ENCODE measurements at places on chromosomes 4 and X.

GRCh38 chrX:3428792-3429191 lies 82.3 kb upstream of the MXRA5 start:
- no peak for DNase-seq

DNA sequence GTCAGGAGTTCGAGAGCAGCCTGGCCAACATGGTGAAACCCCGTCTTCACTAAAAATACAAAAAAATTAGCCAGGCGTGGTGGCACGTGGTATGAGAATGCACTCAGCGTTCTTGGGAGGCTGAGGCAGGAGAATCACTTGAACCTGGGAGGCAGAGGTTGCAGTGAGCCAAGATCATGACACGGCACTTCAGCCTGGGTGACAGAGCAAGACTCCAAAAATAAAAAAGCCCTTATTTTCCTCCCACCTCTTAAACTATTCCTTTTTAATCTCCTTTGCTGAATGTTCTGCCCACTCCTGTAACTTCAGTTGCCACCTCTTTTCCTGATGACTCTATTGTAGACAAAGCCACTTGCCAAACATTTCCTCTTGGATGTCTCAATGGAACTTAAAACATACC lies 72.6 kb downstream of the TAF1 start:
- DNase-seq = no peak

DNA sequence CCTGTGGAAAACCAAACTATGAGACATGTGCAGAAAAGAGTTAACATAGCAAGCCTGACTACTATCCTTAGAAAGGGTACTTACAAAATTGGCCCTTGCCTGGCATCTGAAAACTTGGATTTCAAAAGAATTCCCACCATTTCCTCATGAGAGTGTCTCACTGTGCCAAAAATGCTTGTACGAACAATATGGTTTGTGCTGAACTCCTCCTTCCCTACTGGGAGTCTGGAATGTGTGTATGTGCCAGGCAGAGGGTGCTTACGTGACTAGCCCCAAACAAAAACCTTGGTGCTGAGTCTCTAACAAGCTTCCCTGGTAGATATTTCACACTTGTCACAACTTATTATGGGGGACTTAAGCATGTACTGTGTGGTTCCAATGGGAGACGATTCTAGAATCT lies 81.7 kb upstream of the GIMD1 start:
- DNase-seq = no peak

DNA sequence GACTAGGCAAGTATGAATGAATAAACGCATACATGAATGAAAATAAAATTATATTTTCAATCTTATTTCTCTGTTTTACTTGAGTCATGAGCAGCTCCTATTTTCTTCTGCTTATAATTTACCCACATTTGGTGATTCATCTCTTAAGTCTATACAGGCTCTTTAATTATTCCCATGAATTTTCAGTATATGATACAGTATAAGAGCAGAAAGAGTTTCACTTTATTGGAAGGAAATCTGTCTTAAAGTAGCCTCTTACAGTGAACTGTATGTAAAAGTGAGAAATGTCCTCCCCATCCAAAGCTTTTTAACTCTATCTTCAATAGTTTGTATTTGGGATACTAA lies 50.8 kb downstream of the TMEM165 start:
- no peak for DNase-seq

DNA sequence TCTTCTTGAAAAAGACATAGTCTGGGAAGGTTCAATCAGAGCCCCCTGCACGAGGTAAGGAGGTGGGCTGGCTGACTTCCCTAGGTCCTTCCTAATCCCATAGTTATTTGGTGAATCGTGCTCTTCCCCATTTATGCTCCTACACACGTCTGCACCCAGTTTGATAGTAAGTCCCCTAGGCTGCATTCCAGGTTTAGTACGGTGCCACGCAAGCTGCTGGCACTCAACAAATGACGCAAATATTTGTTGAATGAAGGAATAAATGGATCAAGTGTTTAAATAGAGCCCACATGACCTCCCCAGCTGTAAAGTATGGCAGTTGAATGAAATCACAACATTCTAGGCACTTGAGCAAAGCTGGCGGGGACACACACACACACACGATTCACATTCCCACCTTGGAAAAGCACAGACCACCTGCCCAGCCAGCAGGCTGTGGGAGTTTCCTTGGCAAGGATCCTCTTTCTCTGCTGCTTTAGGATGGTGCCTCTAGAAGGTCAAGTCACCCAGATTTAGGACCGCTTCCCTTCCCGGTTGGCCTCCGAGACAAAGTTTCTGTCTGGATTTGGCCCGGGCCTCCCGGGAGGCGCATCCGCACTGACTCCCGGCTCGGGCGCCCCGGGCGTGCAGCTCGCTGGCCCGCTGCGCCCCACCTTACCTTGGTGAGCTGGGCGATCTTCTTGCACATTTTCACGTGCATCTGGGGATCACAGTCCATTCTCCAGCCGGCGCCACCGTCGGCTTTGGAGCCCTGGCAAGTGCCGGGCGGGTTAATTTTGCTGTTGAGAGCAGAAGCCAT lies 721 bp downstream of the FAM184B start:
- no peak for DNase-seq

- DNase-seq = no peak
Measured at GRCh38 chr4:88204882-88205281, 46.4 kb upstream of the ABCG2 start.

DNA sequence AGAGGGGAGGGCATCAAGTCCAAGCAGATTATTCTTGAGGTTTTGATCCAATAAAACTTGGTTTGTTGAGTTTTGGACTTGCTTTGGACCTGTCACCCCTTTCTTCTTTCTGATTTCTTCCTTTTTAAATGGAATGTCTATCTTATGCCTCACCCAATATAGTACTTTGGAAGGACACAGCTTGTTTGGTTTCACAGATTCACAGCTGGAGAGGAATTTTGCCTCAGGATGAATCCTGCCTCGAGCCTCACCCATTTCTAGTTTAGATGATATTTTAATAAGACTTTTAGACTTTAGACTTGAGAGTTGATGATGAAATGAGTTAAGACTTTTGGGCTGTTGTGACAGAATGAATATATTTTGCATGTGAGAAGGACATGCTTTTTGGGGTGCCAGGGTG lies 136.9 kb upstream of the PDE5A start:
- no peak for DNase-seq

- DNase-seq = no peak
Measured at GRCh38 chr4:107432451-107432850, 287.6 kb downstream of the PAPSS1 start.

DNA sequence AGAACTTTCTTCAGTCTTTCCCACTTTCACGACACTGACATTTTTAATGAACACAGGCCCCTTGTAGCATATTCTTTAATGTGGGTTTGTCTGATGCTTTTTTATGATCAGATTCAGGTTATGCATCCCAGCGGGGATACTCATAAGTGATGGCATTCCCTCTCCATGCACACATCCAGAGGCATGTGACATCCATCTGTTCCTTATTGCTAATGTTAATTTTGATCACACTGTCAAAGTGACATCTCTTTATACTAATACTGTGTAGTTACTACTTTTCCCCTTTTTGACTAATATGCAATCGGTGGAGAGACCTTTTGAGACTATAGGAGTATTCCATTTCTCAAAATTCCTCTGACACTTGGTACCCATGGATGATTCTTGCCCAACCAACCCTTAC lies 43.8 kb upstream of the HS3ST1 start:
- DNase-seq = no peak

GRCh38 chrX:101749436-101749835 lies 89.8 kb upstream of the ARMCX2 start:
- DNase-seq = no peak

DNA sequence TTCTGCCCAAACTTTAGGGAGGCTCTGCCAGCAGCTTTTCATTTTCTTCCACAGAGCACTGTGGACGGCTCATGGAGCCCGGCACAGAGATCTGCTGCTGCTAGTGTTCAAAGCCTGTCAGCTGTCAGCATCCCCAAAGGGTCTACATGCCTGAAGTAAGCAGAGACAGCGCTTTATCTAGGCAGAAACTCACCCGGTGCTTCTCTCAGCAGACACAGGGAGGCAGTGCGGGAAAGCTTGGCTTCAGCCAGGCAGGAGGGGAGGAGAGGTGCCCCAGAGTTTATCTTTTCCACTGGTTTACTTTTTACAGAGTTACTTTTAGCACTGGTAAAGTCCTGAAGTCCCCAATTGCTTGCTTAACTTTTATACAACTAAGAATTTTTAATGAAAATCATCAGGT lies 339.3 kb downstream of the NKX6-1 start:
- DNase-seq = no peak

- peak; percentile 43 for DNase-seq
Measured at GRCh38 chr4:152850377-152850776, 70.6 kb downstream of the ARFIP1 start.

DNA sequence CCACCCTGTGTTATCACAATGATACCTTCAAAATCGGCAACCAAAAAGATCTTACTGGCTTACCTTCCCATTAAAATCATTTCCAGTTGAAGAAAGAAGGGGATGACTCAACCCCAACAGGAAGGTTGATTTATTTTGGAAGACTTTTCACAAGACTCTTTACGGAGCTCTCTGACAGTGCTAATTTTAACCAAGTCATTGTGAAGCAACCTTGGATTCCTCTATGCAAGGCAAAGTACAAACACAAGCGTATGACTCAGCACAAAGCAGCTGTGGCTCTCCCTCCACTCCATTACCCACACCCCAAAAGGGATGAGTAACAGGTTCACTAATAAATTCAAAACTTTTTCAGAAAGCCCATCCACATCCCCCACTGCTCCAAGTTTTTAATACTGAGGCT lies 213.8 kb upstream of the FGF13 start:
- no peak for DNase-seq

DNA sequence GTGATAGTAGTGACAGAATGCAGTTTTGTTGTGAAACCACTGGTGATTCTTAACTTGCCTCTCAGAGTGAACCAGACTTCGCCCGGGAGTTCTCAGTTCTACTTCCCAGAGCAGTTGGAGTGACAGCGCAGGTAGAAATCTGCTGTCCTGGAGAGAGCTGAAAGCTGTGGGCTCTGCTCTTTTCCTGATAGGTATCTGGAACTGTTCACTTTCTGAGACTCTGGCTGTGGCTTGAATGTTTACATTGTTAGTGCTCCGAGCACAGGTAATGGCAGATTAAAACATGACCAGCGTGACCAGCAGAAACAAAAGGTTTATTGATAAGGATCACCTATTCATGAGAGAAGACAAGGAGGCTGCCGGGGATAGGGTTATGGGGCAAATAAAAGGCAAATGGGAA lies 360.7 kb downstream of the BMPR1B start:
- DNase-seq = no peak

DNA sequence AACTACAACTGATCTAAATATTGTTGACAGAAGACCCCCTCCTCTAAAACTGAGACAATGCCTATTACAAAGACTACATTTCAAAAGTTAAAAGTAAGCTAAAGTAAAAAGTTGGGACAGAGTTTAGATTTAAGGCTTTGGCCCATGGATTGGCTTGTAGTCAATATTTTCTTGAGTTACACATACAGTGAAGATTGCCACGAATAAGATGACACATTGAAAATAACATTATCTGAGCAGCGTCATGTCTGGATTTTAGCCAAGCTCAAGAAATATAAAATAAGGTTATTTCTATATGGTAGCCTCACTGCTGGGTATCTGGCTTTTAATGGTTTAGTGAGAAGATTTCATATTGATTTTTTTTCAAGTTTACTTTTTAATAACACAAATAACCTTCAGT lies 266.2 kb upstream of the LDB2 start:
- DNase-seq = no peak

Data from activated CD4-positive, alpha-beta T cell treated with anti-CD3 and anti-CD28 coated beads, Interleukin-2, Interleukin-6, amounts not matched to agents 100 ng/mL and 50 ng/mL, durations not matched to agents 16 hours and 8 hours (primary cell).